ENCODE measurements at places on chromosomes 13 and 19. TPM values are rescaled to one million over a fixed set of nuclear protein-coding genes. Genes with fewer than 3 reads are reported as not detected.

The RYR1 gene
- 0.75 TPM for polyA plus RNA-seq

The MEDAG gene
- polyA plus RNA-seq, result 0.03 TPM

The FPR3 gene
- polyA plus RNA-seq, result not detected

The HIF3A gene
- polyA plus RNA-seq, result not detected

The IRGC gene
- not detected for polyA plus RNA-seq

The DMKN gene
- polyA plus RNA-seq, result 238 TPM

The CD37 gene
- not detected for polyA plus RNA-seq

- H3K4me1 ChIP-seq, result no peaks in the 10 kb centered on the region
- no peak for DNase-seq
- H3K27ac ChIP-seq, result no peak overlapping the region
- no peaks in the 10 kb centered on the region for H3K27me3 ChIP-seq
- H3K4me3 ChIP-seq, result no peak overlapping the region
- no peaks in the 10 kb centered on the region for H3K36me3 ChIP-seq
Observed at GRCh38 chr13:33328701-33329100, 43.1 kb upstream of the STARD13 start.

DNA sequence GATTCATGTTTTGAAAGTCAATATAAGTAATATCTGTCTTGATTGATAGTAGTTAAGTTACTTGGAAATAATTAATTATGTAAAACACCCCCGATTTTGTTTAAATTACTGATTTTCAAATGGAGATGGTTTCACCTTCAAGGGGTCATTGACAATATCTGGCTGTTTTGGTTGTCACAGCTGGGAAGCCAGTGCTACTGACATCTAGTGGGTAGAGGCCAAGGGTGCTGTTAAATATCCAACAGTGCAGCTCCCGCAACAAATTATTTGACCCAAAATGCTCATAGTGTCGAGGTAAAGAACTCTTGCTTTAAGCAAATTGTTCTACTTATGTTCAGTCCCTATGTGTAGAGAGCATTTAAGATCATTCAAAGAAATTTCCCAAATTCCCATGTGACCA is 50.6 kb upstream of the PCDH20 start:
- no peaks in the 10 kb centered on the region for H3K36me3 ChIP-seq
- no peak overlapping the region for H3K27ac ChIP-seq
- no peaks in the 10 kb centered on the region for H3K27me3 ChIP-seq
- H3K4me3 ChIP-seq, result no peak overlapping the region
- DNase-seq, result no peak
- H3K4me1 ChIP-seq, result no peaks in the 10 kb centered on the region

DNA sequence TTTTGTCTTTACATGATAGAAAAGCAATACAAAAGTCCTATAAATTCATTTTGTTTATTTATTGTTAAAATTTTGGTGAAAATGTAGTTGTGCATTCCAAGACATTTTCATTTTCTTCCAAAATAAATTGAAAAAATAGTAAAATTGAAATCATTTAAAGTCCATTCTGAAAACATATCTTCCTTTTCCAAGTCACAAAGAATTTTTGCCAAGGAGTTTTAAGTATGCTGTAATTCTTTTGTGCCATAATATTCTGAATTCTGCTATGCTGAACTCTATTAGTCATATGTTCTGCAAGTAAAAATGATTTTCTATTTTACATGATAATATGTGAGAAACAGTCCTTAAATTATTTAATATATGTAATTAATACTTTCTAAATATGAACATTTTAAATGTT is 879.6 kb upstream of the SLC10A2 start:
- H3K4me3 ChIP-seq, result no peak overlapping the region
- H3K4me1 ChIP-seq, result no peaks in the 10 kb centered on the region
- no peak for DNase-seq
- H3K36me3 ChIP-seq, result no peaks in the 10 kb centered on the region
- no peak overlapping the region for H3K27ac ChIP-seq
- no peaks in the 10 kb centered on the region for H3K27me3 ChIP-seq

GRCh38 chr19:917323-918151 is at the start of gene KISS1R:
KISS1R (plus strand) TSS chr19:917333; CDS start chr19:917503, 170 bp downstream.
- H3K36me3 ChIP-seq, result no peaks in the 10 kb centered on the region
- H3K4me1 ChIP-seq, result peaks cover 4% of the 10 kb centered on the region
- no peak for DNase-seq
- peaks cover 43% of the 10 kb centered on the region for H3K27me3 ChIP-seq

GRCh38 chr19:14728595-14728994 is 38.7 kb downstream of the ZNF333 start:
- H3K27ac ChIP-seq, result no peak overlapping the region
- H3K36me3 ChIP-seq, result no peaks in the 10 kb centered on the region
- no peak for DNase-seq
- no peak overlapping the region for H3K4me3 ChIP-seq
- no peaks in the 10 kb centered on the region for H3K4me1 ChIP-seq
- no peaks in the 10 kb centered on the region for H3K27me3 ChIP-seq

GRCh38 chr13:50511877-50512341 is 331.6 kb downstream of the DLEU7 start:
- no peak for DNase-seq
- no peak overlapping the region for H3K27ac ChIP-seq
- no peaks in the 10 kb centered on the region for H3K36me3 ChIP-seq
- H3K4me3 ChIP-seq, result no peak overlapping the region

DNA sequence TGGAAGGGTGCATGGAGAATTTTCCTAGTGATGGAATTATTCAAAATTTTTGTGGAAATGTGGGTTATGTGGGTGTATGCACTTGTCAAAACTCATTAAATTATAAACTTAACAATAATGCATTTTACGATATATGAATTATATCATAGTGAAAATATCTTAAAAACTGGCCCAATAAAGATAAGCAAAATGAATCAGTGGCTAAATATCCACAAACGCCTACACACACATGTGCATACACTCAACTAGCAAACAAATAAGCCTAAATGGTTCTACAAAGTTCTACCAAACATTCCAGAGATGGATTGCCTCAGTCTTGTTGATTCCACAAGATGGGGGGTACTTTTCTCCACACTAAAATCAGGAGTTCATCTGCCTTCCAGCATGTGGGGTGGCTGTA is 349.5 kb downstream of the TSHZ3 start:
- H3K4me1 ChIP-seq, result no peaks in the 10 kb centered on the region
- no peak for DNase-seq
- H3K36me3 ChIP-seq, result no peaks in the 10 kb centered on the region
- no peaks in the 10 kb centered on the region for H3K27me3 ChIP-seq
- H3K4me3 ChIP-seq, result no peak overlapping the region
- H3K27ac ChIP-seq, result no peak overlapping the region

GRCh38 chr13:98751861-98752466 is 508 bp downstream of the SLC15A1 start:
- peaks cover 5% of the 10 kb centered on the region for H3K4me1 ChIP-seq
- H3K27me3 ChIP-seq, result peaks cover 46% of the 10 kb centered on the region
- H3K4me3 ChIP-seq, result peak overlapping the region; percentile 25
- no peaks in the 10 kb centered on the region for H3K36me3 ChIP-seq
- no peak for DNase-seq
- no peak overlapping the region for H3K27ac ChIP-seq

DNA sequence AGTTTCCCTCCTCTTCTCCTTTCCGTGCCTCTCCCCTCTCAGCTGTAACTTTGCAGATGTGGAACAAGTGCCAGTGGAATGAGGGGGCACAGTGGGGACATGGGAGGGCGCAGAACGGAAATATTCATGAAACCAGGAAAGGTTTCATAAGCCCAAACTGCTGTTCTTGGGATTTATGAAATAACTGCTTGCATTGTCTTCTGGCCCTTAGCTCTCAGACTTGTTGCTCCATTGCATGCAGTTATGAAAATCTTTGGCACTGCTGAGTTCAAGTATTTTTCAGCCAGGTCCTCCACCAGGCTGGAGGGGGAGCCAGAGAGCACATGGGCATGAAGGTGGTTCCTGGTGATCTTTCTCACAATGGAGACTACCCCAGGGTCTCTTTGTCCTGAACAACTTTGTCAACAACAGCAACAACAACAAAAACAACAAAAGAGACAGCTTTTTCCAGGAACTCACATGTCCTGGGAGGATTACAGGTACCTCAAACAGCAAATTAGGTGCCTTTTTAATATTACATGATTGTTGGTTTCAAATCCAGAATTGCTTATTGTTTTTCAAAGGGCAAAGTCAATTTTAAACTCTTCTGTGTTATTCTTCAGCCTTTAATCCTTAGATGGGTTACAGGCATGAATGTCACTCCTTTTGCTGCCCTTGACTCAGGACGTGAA is 1.5 kb downstream of the RGCC start:
- H3K4me1 ChIP-seq, result peaks cover 24% of the 10 kb centered on the region
- H3K4me3 ChIP-seq, result peak overlapping the region; percentile 59
- no peak overlapping the region for H3K27ac ChIP-seq
- no peaks in the 10 kb centered on the region for H3K36me3 ChIP-seq

DNA sequence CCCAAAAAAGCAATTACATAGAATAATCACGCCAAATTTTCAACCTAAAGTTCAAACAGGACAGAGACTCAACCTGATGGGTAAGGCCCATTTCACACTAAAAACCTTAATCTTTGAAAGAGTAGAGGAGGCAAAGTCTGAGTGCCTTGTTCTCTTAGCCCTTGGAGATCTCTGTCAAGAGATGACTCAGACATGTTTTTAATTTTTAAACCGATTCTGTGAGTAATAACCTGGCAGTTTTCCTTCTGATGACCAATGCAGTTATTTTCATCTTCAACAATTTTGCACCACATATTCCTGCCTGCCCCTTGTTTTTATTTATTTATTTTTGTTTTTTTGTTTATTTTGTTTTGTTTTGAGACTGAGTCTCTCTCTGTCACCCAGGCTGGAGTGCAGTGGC is 11.5 kb upstream of the TNFSF9 start:
- H3K27ac ChIP-seq, result no peak overlapping the region
- no peak for DNase-seq
- H3K36me3 ChIP-seq, result no peaks in the 10 kb centered on the region
- peaks cover 7% of the 10 kb centered on the region for H3K4me1 ChIP-seq
- H3K27me3 ChIP-seq, result no peaks in the 10 kb centered on the region

DNA sequence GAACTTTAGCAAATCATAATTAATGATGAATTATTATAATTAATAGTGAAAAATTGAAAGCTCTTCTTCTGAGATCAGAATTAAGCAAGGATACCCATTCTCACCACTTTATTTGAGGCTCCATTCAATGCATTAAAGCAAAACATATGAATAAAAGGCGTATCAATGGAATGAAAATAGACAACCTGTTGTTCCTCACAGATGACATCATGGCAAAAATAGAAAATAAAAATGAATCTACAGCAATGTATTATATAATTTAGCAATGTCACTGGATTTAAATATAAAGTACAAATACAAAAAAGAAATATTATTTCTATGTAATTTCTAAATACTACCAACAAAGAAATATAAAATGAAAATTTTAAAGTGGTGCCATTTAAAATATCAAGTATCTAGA is 11.1 kb upstream of the ZNF780A start:
- no peak overlapping the region for H3K4me3 ChIP-seq
- H3K27me3 ChIP-seq, result no peaks in the 10 kb centered on the region
- no peaks in the 10 kb centered on the region for H3K4me1 ChIP-seq
- DNase-seq, result no peak

- DNase-seq, result no peak
- no peak overlapping the region for H3K4me3 ChIP-seq
- no peak overlapping the region for H3K27ac ChIP-seq
- H3K4me1 ChIP-seq, result no peaks in the 10 kb centered on the region
Observed at GRCh38 chr13:114320065-114320464, 5.8 kb downstream of the CHAMP1 start.

DNA sequence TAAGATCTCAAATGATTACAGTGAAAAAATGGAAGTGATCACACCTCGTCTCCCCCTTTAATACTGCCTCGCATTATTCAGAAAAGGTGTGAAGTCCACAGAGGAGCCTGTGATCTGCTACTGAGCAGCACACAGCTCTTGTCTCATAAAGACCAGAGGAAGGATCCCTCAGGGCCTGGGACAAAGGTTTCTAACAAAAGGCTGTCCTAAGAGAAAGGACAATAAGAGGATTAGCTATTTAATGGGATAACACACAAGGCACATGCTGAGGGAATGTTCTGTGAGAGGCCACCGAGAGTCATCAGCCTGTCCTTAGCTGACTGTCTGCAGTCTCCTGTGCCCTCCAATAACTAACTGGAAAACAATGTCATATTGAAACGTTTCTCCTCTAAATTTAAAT is 26.7 kb downstream of the EBPL start:
- H3K4me1 ChIP-seq, result no peaks in the 10 kb centered on the region
- DNase-seq, result no peak
- H3K27me3 ChIP-seq, result no peaks in the 10 kb centered on the region
- no peak overlapping the region for H3K4me3 ChIP-seq

- no peak overlapping the region for H3K4me3 ChIP-seq
- H3K36me3 ChIP-seq, result no peaks in the 10 kb centered on the region
- DNase-seq, result no peak
- no peak overlapping the region for H3K27ac ChIP-seq
Observed at GRCh38 chr19:12314553-12314952, 18.9 kb downstream of the ZNF563 start.

GRCh38 chr19:9793071-9793591 is 24.6 kb upstream of the ZNF846 start:
- peaks cover 12% of the 10 kb centered on the region for H3K4me1 ChIP-seq
- H3K27me3 ChIP-seq, result no peaks in the 10 kb centered on the region
- H3K4me3 ChIP-seq, result peak overlapping the region; percentile 61
- no peaks in the 10 kb centered on the region for H3K36me3 ChIP-seq
- DNase-seq, result no peak
- peak overlapping the region; percentile 60 for H3K27ac ChIP-seq

- peaks cover 22% of the 10 kb centered on the region for H3K27me3 ChIP-seq
- H3K4me1 ChIP-seq, result peaks cover 8% of the 10 kb centered on the region
- no peak overlapping the region for H3K27ac ChIP-seq
- peak overlapping the region; percentile 55 for H3K4me3 ChIP-seq
- H3K36me3 ChIP-seq, result no peaks in the 10 kb centered on the region
Observed at GRCh38 chr13:98141509-98142379, 1.1 kb upstream of the FARP1 start.

- no peak overlapping the region for H3K27ac ChIP-seq
- no peak overlapping the region for H3K4me3 ChIP-seq
- no peaks in the 10 kb centered on the region for H3K36me3 ChIP-seq
- H3K4me1 ChIP-seq, result no peaks in the 10 kb centered on the region
Observed at GRCh38 chr19:29386970-29387369, 138.8 kb upstream of the VSTM2B start.

GRCh38 chr13:98416408-98416807 is 160.5 kb downstream of the STK24 start:
- H3K27ac ChIP-seq, result no peak overlapping the region
- DNase-seq, result no peak
- H3K4me1 ChIP-seq, result no peaks in the 10 kb centered on the region
- H3K27me3 ChIP-seq, result no peaks in the 10 kb centered on the region
- H3K4me3 ChIP-seq, result no peak overlapping the region
- no peaks in the 10 kb centered on the region for H3K36me3 ChIP-seq

GRCh38 chr19:4103080-4103433 is 20.9 kb downstream of the MAP2K2 start:
- H3K4me1 ChIP-seq, result peaks cover 5% of the 10 kb centered on the region
- no peak overlapping the region for H3K4me3 ChIP-seq
- H3K27me3 ChIP-seq, result no peaks in the 10 kb centered on the region
